SJSA1 (cell line): ENCODE measurements at places on chromosomes 4 and X. TPM values are rescaled to one million over a fixed set of nuclear protein-coding genes. Genes with fewer than 3 reads are reported as not detected.

DNA sequence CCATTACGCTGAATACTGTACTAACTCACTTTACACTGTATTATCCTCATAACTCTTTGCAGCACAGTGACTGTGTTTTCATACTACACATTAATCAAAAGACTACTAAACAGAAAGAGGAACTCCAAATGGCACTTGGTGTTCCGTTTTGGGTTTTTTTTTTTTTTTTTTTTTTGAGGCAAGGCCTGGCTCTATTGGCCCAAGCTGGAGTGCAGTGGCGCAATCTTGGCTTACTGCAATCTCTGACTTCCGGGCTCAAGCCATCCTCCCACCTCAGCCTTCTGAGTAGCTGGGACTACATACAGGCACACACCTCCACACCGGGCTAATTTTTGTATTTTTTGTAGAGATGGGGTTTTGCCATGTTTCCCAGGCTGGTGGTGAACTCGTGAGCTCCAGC, 10.7 kb downstream of the KLHL8 start:
- DNase-seq = no peak

- no peak for DNase-seq
These were observed 75.9 kb downstream of the ADGRL3 start for GRCh38 chr4:61276029-61276428.

MGARP gene
- total RNA-seq = 1.6 and 6.1 TPM in 2 replicates

- DNase-seq = no peak
These were observed 198.0 kb downstream of the GALNTL6 start for GRCh38 chr4:172011196-172011595.

CHRNA9 gene
- total RNA-seq = not detected in 2 replicates

TRPC5OS gene
- total RNA-seq = not detected in 2 replicates

DNA sequence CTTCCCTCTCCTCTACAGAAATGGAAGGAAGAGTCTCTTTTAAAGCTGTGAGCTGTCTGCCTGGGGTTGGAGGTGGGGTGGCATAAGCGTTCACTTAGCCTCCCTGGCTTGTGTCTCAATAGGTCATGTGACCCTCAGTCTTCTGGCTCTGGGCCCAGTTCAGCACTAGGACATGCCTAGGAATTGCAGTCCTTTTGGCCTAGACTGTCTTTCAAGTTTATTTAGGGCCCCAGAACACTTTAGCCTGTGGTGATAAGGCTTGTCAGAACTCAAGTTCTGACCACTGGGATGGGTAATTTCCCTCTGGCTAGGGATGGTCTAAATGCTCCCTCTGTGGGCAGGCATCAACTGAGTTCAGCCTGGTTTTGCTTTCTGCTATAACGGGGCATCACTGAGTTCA, 34.3 kb upstream of the ARMCX4 start:
- DNase-seq = no peak

DNA sequence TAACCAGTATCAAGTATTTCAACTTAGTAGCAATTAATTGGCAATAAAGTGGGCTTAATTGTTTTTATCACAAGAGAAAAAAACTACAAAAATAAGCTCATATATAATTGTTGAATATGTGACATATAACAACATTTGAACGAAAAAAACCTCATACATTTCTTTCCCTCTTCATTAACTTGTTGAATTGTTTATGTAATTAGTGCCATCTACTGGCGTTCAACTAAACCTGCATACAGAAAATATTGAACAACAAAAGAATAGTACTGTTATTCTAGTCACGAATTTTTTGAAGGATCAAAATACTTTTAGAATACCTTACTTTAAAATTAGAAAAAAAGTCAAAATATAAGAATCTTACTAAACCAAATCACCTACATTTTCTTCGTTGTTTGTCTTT, 586.5 kb upstream of the FTHL17 start:
- no peak for DNase-seq

TMSB15A gene
- total RNA-seq = 44.2 and 52.0 TPM in 2 replicates

- no peak for DNase-seq
These were observed 44.5 kb upstream of the WDR1 start for GRCh38 chr4:10161146-10161545.

DNA sequence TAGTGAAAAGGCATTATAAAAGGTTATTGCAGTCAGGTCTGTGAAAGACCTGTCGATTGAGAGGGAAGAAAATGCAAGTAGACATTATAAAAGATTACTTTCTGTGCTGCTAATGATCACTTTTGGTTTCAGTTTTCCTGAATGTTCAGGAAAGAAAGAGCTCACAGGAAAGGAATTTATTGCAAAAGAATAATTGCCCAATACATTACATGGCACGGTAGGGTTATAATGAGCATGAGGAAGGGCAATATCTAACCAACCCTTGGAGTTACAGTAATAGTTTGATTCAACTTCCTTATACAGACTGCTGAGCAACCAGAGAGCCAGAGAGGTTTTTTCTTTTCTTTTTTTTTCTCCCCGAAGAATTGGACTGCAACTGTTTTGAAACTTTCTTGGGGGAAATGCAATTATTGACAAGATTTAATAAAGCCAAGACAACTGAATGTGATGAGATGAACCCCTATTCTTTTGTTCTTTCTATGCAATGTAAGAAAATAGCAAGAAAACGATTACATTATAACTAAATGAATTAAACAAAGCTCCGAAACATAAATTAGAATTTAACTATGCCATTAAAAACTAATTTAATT, 247.0 kb downstream of the C4orf33 start:
- no peak for DNase-seq

TBX22 gene
- total RNA-seq = not detected in 2 replicates

- DNase-seq = no peak
These were observed 303.6 kb upstream of the FAT1 start for GRCh38 chr4:187027272-187027671.

EMCN gene
- not detected in 2 replicates for total RNA-seq

FGG gene
- total RNA-seq = not detected in 2 replicates

DNA sequence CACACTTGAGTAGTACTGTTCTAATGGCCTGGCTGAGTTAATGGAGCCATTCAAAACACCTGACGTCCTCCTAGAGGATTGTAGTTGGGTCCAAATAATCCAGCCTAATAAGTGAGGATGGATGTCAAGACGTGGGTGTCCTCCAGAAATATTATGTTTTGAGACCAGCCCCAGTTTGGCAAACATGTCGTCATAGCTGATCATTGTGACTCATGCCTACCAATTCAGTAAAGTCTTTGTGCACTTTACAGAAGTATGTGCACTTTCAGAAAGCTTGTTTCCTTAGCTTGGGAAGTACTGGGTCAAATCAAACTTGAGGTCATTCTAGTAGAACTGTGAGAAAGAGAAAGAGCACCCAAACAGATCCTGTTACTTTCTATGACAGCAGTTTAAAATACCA, 37.6 kb upstream of the GLRA2 start:
- no peak for DNase-seq

H2BW2 gene
- not detected in 2 replicates for total RNA-seq

- no peak for DNase-seq
These were observed 349.4 kb downstream of the ARHGAP24 start for GRCh38 chr4:85824166-85824945.
